Activated effector memory CD4-positive, alpha-beta T cell treated with anti-CD3 and anti-CD28 coated beads, Interleukin-2, amount 50 U/mL, for 16 hours (primary cell): ENCODE measurements at places on chromosomes 4 and X.
A peak's percentile ranks its signal among the peaks of the same experiment; 100 is the strongest.

DNA sequence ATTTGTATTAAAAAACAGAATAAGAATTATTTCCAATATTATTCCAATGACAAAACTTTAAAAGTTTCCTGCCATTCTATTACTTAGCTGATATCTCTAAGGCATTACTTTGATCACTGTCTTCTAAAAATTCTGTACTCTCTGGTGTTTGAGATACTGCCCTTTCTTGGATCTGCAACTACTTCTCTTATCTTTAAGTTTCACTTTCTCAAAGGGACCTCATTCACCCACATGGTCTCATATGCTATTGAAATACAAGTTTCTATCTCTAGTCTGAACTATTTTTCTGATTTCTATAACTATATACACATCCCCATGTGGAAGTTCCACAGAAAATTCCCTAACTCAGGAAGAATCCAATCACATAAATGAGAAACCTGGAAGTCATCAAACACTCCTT lies 22.2 kb downstream of the TMPRSS11E start:
- DNase-seq: no peak

DNA sequence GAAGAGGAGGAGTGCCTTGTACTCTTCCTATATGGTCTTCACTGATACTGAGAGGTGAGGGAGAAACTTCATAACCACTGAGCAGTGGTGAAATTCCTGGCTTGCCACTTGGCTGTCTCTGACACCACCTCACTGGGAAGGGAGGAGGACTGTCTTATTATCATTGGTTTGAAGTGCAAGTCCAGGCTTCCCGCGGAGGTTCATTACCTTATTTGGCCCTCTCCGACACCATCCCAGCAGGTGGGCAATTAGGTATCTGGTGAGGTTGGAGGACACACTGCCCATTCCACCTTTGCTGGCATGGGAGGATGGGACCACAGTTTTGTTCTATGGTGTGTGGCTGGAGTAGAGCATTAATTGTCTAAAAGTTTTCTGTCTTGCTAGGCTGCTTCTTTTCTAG lies 206.1 kb downstream of the LHFPL1 start:
- no peak for DNase-seq

- DNase-seq: no peak
These were observed 515.7 kb downstream of the RPA4 start for GRCh38 chrX:97399400-97399799.

DNA sequence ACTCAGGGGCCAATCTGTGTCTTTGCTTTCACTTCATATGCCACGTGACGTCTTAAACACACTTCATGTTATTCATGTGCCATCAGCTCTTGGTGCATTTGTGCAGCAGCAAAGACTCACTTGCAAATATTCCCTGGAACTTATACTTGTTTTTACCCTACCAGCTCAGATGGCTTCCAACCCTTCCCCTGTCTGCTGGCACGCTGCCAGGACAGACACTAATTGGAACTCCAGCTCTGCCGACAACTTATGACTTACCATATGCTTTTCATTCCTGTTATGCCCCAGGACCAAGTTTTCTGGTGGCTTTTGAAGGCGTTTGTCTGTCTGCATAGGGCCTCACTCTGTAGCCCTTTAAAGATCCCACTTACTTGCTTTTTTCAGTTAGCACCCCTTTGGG lies 261.7 kb upstream of the GNPDA2 start:
- no peak for DNase-seq

DNA sequence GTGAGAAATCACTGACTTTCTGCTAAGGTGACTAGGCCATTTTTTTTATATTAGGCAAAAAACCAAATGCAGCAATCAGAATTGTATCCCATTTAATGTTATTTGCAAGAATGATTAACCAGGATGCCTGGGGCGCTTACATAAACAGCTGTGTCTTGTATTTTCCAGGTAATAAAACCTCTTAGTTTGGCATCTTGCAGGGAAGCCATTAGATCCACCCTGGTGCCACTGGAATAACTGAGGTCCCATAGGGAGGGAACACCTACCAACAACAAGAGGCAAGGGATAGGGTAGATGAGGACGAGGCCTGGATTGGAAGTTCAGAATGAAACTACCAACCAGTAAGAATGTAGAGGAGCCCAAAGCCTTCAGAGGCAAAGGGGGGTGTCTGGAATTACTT lies 288.3 kb downstream of the ARHGAP24 start:
- no peak for DNase-seq

- no peak for DNase-seq
These were observed 233.0 kb upstream of the SLC7A11 start for GRCh38 chr4:138475116-138475515.

- no peak for DNase-seq
These were observed 81.9 kb upstream of the ATXN3L start for GRCh38 chrX:13401724-13402123.

DNA sequence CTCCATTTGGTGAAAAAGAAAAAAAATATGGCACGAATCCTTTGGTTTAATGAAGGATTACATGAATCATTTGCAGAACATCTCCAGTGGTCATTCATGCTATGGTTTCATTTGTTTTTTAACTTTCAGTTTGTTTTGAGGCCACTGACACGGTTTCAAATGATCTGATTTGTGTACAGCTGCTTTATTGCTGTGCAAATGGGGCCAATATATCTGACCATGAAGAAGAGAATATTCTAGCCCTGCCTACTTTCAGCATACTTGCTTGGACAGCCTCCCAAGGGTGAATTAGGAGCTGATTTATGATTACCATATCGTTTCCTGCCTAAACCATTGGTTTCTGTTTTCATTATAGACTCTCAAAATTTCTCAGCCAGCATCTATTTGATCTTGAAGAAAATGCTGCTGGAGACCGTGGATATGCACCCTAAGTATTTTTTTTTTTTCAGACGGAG lies 30.7 kb downstream of the SPARCL1 start:
- no peak for DNase-seq

DNA sequence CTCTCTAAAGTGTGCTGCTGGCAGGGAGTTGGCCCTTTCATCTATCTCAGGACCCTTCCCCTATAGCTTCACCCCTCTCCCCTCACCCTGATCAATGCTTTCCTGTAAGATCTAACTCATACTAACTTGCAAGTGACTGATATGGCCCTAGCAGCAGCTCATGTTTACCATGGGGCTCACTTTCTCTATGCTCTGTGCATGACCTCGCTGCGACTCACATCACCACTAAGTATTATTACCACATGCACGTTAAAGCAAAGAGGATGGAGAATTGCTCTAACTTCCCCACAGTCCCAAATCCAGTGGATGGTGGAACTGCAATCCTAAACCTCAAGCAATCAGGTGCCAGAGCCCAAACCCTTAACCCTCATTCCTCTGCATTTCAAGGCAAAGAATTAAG lies 626.6 kb downstream of the MID1IP1 start:
- peak; percentile 69 for DNase-seq

GRCh38 chr4:126627255-126627654 lies 1005.5 kb upstream of the INTU start:
- no peak for DNase-seq

- DNase-seq: no peak
These were observed 207.6 kb upstream of the MAMLD1 start for GRCh38 chrX:150155436-150156035.

DNA sequence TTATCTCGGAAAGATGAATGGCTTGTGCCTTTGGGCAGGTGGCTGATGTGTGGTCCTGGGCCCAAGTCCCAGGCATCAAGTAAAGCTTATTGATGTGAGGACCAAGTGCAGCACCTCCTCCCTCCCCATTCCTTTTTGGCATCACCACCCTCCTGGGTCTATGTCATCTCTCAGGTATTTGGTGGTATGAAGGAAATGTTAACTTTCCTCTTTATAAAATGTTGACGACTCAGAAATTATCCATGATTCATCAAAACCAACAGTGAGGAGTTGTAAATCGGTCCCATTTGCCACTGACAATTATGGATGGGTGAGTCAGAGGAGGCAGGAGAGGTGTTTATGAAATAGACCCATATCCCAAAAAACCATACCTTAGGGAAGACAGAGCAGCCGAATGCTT lies 229.4 kb upstream of the GATB start:
- no peak for DNase-seq

DNA sequence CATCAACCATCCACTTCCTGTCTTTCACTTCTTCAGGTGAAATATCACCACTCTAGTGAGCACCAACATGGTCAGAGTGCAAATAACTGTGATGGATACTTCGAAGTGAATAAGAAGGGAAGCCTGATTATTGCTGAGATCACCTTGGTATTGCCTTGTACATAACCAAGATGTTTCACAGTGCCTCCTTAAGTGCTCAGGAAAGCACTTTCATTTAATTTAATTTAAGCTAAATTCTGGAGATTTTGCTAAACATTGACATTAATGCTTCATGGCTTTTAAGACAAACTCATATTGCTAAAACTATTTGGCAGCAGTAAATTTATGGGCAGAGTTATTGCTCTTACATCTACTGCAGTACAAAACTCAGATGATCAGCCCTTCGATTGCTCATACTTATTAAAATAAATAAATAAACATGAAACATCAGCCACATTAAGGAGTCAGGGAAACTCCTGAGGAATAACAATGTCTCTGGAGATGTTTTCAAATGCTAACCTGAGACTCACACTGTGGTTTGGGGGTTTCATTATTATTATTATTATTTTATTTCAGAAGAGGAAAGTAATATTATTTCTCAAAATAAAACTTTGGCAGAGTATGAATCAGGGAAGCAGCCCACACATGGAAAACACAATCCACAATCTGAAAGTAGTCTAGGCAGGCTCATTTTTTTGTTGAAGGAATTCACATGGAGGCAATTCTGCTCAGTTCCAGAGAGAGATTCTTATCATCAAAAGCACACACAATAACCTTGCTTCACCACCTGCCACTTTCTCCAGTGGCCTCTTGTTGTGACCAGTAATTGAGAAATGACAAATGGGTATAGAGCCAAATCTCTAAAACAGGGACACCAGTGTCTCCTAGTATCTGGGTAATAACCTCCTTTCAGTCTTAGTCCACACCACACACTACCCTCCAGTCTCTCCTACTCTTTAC lies 344.2 kb downstream of the MAPK10 start:
- DNase-seq: no peak

DNA sequence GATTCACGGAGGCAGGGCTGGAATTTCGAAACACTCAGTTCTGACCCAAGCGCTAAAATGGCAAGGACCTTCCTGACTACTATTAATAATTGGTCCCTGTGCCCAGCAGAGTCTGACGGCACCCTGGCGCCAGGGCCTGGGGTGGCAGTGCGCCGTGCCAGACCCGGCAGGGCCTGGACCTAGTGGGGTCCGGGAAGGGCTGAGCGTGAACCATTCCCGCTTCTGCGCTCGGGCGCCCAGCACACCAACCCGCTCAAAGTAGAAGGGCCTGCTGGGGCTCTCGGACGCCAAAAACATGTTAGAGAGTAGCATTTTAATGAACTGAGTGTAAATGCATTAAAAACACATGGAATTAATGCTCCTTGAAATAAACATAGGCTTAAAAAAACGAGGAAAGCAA lies 346.7 kb upstream of the SFRP2 start:
- DNase-seq: no peak

DNA sequence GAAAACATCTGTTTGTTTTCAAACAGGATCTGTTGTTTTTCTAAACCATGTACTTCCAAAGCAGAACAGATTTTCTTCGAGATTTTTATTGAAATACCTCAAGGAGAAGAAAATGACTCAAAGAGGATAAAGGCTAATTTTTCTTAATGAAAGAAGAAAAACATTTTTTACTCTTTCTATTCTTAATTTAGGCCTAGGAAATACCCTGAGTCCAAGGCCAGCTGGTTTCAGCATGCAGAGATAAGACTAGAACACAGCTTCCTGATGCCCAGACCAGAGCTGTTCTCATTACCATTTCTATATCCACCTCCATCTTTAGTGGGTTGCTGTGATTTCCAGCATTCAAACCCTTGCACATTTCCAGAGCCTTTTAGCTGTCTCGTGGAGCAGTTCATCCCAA lies 18.3 kb downstream of the GAB1 start:
- no peak for DNase-seq
